ENCODE measurements at places on chromosomes 4 and X.

- H3K36me3 ChIP-seq = no peaks in the 10 kb centered on the region
- H3K27me3 ChIP-seq = no peaks in the 10 kb centered on the region
- no peak for DNase-seq
- H3K4me3 ChIP-seq = no peak overlapping the region
- H3K27ac ChIP-seq = no peak overlapping the region
- no peaks in the 10 kb centered on the region for H3K4me1 ChIP-seq
Measured at GRCh38 chrX:142249721-142250120, 44.6 kb upstream of the MAGEC2 start.

GRCh38 chr4:48756689-48757220, 23.3 kb downstream of the FRYL start:
- no peak for DNase-seq
- H3K4me1 ChIP-seq = peaks cover 7% of the 10 kb centered on the region
- no peaks in the 10 kb centered on the region for H3K27me3 ChIP-seq
- H3K27ac ChIP-seq = no peak overlapping the region
- H3K4me3 ChIP-seq = no peak overlapping the region

GRCh38 chrX:123138473-123138872, 45.6 kb upstream of the GRIA3 start:
- H3K27me3 ChIP-seq = no peaks in the 10 kb centered on the region
- no peak for DNase-seq
- H3K27ac ChIP-seq = no peak overlapping the region
- H3K36me3 ChIP-seq = no peaks in the 10 kb centered on the region
- no peak overlapping the region for H3K4me3 ChIP-seq

DNA sequence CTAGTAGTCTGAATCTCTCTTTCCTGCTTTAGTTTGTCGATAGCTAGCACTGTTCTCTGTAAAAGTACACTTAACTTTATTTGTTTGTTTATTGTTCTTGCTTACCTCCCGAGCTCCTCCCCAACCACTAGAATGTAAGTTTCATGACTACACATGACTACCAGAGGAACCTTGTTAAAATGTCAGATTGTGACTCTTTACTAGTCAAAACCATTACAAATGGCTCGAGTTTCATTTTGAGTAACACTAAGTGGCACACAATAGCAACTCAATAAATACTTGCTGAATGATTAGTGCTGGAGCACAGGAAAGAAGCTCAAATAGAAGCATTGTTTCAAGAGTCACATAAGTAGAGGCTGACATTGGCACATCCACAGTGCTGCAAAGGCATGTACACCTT, 116.1 kb downstream of the MAPK10 start:
- H3K27me3 ChIP-seq = no peaks in the 10 kb centered on the region
- no peak for DNase-seq
- no peak overlapping the region for H3K27ac ChIP-seq
- no peaks in the 10 kb centered on the region for H3K36me3 ChIP-seq
- no peak overlapping the region for H3K4me3 ChIP-seq
- H3K4me1 ChIP-seq = no peaks in the 10 kb centered on the region

DNA sequence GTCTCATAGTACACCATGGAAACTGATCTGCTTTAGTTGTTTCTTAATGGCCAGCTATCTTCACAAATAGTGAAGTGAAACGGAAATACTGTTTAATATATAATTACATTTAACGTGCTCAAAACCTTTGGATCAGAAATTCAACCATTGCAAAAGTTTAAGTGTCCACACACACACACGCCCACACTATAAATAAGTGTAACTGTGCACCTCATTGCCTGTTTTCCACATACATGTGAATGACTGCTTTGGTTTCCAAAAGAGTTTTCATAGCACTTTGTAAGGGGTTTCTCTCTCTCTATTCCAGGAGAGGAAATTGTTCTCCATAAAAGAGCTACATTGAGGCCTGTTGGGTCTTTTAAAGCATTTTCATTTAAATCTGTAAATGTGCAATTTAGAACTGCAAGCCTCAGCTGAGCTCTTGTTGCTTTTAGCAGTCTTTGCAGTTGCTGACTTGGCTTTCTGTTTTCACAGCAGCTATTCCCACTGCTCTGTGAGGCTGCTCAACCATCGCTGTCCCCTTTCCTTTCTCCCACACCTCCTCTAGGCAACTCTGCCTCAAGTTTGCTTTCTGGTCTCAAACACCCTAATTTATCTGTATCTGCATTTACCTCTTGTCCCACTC, 94.5 kb downstream of the RAPGEF2 start:
- H3K27me3 ChIP-seq = no peaks in the 10 kb centered on the region
- DNase-seq = no peak
- H3K4me1 ChIP-seq = no peaks in the 10 kb centered on the region

Data from Caco-2 (cell line).